NCI-H774 (cell line): ENCODE measurements at places on chromosomes 5 and 9.

GRCh38 chr5:7676455-7676854 lies 174.5 kb downstream of the CFAP90 start:
- DNase-seq, result peak; percentile 12

DNA sequence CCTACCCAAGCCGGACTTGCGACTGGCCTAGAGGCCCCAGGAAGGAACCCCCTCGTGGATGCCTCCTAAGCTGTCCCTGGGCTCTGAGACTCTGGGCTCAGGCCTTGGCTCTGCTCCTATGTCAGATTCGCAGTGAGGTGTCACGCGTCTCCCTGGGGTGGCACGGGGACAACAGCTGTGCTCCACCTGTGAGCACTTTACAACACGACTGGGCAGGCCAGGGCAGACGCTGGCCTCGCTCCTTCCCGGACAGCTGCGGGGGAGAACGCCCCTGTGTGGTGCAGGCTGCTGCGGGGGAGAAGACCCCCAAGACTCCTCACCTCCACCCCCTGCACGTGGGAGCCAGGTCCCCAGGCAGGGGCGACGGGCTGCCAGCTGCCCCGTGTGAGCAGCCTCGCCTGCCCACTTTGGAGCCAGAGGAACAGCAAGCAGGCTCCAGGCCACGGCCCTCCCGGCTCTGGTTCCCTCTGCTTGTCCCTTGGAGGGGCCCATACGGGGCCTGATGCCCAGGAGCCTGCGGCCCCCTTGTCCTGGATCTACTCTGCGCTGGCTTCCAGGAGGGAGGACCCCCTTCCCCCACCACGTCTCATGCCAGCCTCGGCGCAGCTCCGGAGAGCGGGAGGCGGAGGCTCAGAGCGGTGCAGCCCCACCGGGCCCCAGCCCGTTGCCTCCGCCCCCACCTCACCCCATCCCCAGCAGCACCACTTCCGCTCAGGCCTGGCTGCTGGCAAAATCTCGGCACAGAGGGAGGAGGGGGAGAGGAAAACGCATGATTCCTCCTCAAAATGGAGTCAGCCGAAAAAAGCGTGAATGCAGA lies 36.0 kb downstream of the SARDH start:
- no peak for DNase-seq

DNA sequence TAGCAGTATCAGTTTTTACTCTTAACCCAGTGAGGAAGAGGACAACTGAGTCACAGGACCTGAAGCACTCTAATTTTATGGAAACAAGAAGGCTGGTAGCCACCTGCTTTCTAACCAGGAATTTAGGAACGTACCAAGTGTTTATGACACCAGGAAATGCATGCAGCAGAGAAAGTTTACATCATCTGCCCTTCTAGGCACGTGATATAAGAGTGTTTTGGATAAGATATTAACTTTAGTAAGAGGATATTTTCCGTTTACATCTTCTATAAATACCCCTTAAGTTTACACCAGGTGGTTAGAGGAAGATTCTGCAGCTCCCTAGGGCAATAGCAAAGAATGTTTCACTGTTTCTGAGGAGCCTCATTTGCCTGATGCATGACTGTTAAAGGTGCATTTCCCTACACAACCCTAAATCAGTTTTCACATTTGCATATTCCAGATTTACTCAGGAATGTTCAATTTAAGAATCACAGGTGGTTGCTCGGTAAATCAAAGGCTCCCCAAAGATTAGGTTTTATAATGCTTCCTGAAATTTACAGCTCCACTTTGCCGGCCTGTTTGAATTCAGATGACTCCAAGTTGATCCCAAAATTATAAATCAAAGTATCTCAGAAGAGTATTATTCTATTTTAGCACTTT lies 1.8 kb downstream of the TSC1 start:
- no peak for DNase-seq

DNA sequence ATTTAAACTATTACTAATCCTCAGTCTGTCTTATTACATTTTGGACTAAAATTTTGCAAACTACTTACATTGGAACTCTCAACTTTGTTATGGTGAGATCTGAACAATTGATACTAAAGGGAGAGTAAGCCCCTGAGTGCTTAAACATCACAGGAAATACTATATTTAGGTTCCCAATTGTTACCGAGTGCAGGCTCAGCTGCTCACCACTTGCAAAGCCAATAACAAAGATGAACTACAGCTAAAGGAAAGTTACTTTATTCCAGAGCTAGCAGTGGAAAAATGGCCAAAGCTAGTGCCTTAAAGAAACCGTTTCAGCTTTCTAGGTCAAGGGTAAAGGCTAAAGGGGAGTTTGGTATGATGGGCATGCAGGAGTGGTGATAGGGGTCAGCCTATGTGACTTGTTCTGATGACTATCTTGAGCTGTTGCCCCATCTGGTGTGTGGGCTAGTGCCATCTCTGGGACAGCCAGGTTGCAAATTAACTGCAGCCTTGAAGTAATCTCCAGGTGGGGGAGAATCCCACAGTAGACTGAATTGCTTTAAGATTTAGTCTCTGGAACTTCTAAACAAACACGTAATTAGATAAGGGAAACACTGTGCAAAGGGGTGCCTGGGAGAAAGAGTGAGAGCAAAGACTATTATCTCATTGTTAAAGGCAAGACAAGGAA lies 7.8 kb upstream of the NDUFB6 start:
- DNase-seq, result no peak

DNA sequence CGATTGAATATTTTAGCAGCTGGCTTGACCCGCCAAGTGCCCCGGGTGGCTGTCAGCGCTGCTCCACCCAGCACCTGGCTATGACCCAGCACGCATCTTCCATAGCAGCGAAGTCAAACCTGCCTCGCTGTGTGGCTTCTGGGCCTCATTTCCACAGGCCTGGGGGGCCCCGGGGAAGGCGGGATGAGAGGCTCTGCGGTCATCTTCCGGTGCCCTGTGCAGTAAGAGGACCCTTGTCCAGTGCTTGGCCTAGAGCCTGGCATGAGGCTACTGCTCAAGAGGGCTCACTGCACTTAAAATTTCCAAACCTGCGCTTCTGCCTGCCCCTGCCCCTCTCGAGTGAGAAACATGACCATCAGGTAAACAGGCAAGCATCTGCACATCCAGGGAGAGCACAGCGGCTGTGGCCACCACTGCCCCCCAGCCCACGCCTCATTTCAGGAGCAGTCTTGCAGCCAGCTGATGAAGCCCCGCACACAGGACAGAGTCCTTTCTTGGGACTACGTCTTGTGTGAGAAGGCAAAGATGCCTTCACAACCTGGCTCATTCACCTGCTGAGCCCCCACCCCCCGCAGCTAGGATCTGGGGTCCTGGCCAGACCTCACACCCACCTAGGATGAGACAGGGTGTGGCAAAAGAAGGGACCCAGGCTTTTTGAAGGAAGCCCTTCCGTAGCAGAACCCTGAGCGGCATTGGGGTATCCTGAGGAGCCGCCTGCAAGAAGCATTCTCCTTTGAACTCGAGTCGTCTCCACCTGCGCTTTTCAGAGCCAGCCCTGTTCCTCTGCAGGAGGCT lies 69.5 kb upstream of the UNC5A start:
- no peak for DNase-seq

DNA sequence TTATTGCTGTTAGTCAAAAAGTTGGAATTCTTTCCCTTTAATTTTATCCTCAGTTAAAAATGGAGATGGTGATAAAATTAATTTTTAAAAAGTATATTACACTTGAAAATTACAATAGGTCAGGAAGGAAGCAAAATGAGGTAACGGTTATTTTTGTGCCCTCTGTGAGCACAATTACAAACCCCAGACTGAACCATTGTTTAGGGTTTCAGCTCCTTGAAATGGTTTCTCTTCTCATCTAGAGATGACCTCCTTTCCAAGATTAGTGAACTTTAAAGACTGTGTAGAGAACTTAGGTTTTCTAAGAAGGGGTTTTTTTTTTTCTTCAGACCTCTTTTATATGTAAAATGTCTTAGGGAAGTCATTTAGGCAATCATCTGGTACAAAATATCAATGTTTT lies 126.2 kb upstream of the CHD1 start:
- no peak for DNase-seq

DNA sequence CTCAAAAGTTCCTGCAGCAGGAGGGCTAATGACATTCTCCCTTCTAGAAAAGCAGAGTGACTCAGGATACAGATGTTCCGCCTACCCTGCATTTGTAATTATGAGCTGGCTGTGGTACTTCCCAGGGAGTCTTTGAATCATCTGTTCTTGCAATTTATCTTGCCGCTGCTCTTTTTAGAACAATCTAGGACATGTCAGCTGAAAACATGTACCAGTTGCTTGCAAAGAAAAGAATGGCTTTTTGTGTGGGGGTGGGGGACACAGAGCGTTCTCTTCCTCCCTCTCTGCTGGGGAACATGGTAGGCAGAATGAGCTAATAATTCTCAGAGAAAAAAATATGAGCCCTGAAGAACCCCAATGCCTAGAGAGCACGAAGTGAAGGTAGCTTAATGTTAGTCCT lies 51.7 kb upstream of the TUT7 start:
- no peak for DNase-seq

GRCh38 chr9:130763331-130764171 lies 70.0 kb downstream of the EXOSC2 start:
- DNase-seq, result no peak
